ENCODE measurements at places on chromosomes 5 and 9.

- no peak for DNase-seq
Measured at GRCh38 chr5:120016717-120017382, 387.5 kb downstream of the FAM170A start.

DNA sequence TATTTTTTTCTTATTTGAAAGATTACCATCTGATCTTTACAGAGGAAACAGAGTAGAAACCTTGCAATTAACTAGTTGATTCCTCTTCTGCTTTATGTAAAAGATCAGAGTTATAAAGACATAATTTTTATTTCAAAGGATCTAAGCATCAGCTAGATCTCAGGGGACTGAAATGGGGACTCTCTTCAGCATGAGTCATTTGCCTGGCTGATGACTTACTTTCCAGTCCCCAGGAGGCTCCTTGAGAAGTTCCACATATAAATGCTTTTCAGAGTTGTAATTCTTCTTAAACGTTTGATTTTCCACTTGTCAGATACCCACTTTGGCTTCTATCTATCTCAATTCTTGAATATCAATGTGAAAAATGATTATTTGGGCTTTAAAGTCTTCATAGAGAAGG is 389.4 kb downstream of the RAB3C start:
- no peak for DNase-seq

DNA sequence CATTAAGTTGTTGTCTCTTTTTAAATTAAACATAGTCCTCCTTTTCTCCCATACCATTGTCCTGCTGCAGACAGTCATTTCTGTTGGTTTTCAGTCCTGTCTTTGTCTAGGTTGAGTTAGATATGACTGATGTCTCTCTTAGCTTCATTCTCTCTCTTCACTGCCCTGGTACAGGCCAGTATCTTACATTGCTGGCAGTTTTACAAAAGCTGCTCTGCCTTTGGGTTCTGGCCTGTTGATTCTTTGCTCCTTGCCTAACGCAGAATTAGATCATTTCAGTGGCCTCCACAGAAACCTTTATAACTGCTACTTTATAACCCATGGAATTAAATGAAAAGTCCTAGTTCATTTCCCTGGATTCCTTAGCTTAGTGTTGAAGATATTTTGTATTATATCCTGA is 33.7 kb downstream of the GPR21 start:
- no peak for DNase-seq

- DNase-seq: no peak
Measured at GRCh38 chr5:31157720-31158119, 35.8 kb upstream of the CDH6 start.

- no peak for DNase-seq
Measured at GRCh38 chr5:181120306-181120705, 10.7 kb downstream of the OR2V1 start.

DNA sequence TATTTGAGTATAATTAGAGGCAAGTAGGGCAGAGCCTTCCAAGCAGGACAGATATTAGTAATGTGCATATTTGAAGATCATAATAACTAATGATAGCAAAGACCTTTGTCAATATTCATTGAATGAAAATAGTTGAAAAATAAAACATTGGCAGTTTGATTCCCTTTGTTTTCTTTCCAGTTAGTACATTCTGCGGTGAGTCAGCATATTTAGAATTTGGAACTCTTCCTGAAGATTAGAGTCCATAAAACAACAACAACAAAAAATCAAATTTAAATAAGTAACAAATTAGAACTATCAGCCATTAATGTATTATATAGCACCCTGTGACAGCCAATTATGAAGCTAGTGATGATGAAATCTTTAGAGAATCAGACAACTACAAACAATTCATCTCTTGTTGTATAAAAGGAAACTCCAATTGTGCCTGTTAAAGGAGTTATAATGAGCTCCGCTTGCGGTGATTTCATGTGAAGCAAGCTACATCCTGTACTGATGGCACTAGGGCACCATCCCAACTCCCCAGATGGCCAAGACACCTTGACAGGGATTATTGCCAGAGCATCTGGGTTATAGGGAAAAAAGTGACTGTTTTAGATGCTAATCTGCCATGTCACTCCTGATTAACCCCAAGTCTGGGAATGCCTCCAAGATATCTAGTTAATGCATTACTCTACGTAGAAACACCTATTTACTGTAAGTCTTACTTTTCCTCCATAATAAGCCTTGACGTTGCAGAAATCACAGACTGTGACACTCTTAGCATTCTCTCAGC is 6.8 kb downstream of the IFNA8 start:
- DNase-seq: no peak

DNA sequence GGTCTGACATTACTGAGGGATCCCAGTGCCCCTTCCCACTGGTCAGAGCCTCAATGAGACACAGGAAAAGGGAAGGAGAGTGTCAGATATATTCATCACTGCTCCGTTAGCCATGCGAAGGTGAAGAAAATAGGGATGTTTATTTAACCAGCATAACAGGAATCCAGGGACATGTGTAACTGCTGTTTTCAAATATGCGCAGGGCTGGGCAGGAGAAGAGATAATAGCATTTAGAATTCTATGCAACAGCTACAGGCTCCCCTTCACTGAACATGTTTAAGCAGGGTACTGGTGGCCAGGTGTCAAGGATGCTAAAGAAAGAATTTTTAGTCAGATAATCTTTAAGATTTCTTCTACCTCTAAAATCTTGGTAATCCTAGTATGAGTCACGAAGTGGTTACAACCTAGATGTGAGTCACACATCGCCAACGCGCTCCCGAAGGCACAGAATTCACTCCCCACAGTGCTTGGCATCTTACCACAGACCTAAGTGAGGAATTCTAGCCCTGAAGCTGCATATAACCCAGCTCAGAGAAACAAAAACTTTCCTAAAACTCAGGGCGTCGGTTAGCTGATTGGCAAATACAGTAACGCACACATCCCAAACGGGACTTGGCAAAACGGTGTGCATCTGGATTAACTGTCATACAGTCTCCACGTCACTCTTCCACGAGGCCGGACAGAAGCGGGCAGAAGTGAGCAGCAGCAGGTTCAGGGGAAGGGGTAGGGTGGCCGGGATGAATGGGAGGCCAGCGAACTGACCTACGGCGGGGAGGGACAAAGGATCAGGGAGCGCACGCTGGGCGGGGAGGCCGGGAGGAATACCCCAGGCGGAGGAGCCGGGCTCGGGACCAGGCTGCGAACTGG is 1.1 kb downstream of the CTNNAL1 start:
- peak; percentile 67 for DNase-seq

GRCh38 chr5:174159327-174160114 is 114.0 kb downstream of the NSG2 start:
- no peak for DNase-seq

GRCh38 chr5:7904170-7904569 is 35.2 kb downstream of the MTRR start:
- no peak for DNase-seq

GRCh38 chr9:23254404-23255184 is 571.4 kb downstream of the ELAVL2 start:
- DNase-seq: no peak

DNA sequence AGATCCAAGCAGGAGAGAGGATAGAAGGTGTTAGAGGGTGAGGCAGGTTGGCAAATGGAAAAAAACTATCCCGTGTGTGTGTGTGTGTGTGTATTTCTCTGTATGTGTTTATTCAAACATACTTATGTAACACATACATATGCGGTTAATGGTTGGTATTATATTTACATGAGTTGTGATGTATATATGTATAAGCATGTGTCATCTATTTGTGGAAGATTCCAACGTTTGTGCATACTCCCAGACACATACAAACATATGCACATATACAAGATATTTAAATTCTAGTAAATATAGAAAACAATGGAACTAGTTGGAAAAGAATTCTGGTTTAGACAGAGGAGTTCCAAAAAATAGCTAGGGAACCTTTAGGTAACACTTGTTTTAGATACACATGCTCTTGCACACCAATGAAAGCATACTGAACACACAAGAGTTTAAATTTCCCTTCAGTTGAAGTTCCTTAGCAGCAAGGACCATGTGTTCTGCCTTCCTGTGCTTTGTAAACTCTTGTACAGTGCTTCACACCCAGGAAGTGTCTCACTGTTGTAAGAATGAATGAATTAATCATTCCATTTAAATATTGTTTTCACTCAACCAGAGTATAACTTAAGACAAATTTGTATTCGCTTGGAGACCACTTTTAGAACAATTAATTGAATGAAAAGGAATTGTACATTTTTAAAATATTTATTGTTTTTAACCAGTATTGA is 257.8 kb downstream of the FER start:
- no peak for DNase-seq

DNA sequence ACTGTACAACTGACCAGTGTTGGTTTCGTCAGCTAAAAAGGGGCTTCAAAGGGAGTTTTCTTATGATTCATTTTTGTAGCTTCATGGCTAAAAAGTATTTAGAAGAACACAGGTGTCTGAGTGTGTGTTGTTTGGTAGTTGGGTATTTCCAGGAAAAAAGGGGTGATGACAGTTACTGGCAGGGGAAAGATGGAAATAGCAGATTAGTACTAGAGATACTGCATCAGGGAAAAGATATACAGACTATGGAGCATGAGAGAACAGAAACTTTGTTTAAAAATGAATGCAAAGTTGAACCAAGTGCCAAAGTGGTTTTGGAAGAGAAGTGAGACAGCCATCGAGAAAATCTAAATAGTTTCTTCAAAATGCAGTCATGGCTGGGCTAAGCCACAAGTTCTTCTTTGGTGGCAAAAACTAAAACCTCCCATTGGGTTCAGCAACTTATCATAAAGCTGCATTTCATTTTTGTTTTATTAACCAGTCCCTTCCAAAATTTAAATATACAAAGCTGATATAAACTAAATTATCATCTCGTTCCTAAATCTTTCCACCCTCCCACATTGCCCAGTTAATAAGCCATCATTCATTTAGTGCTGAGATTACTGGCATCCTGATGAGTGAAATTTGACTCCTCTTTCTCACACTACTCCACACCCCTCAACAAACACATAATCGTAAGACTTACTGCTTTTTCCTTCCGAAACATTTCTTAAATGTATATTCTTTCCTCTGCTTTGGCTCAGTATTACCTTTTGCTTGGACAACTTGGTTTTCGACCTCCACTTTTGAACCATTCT is 33.5 kb downstream of the ELL2 start:
- no peak for DNase-seq

- DNase-seq: no peak
Measured at GRCh38 chr5:37660319-37660718, 179.5 kb downstream of the GDNF start.

- DNase-seq: no peak
Measured at GRCh38 chr5:143418140-143418866, 14.8 kb upstream of the NR3C1 start.

GRCh38 chr9:36289836-36290435 is 31.7 kb upstream of the GNE start:
- no peak for DNase-seq

- DNase-seq: no peak
Measured at GRCh38 chr9:69555802-69556201, 116.4 kb downstream of the APBA1 start.

- peak; percentile 27 for DNase-seq
Measured at GRCh38 chr5:139574641-139575312, 13.6 kb downstream of the UBE2D2 start.

GRCh38 chr5:109141222-109142200 is 268.3 kb downstream of the PJA2 start:
- no peak for DNase-seq

- no peak for DNase-seq
Measured at GRCh38 chr9:92719028-92719647, 45.5 kb downstream of the BICD2 start.

DNA sequence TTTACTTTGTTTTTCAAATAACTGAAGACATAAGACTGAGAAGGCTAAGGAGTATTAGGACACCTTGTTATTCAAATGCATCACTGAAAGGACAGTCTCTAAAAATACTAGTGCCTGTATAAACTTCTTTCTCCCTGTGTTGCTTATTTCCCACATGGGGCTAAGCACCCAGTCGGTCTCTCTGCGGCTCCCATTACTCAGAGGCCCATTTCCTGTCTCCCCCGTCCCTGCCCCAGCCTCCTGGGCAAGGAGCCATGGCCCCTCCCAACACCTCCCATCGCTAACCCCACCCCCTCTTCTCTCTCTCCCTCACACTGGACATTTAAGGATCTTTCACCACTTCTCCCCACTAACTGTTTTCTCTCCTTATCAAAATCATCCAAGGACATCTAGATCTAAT is 81.9 kb downstream of the EBF1 start:
- DNase-seq: peak; percentile 16

GRCh38 chr5:78077369-78078068 is 217.0 kb downstream of the AP3B1 start:
- DNase-seq: no peak

GRCh38 chr9:96486386-96487028 is 36.5 kb downstream of the HABP4 start:
- DNase-seq: no peak

DNA sequence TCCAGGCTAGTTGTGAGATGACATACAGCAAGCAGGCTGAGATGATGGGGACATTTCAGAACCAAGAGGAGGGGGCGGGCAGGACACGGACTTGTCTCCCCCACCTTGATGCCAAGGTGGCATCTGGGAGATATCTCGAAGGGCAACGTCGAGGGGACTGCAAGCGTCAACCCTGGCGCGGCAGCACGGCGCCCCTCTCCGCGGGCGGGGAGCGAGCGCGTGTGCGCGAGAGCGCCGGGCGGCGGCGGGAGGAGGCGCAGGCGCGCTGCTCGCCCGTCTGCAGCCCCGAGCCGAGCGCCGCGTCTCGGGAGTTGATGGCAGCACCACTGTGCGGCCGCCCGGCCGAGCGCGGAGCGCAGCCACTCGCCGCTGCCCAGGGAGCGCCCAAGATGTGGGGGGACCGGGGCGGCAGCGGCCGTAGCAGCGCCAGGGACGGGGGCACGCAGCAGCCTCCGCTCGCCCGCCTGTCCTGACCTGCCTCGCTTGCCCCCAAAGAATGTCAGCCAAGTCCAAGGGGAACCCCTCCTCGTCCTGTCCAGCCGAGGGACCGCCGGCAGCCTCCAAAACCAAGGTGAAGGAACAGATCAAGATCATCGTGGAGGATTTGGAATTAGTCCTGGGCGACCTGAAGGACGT is at the start of gene PRR16:
Gene PRR16, plus strand, starts transcription at position 310 of the 636 bp plus-strand sequence.
- no peak for DNase-seq

DNA sequence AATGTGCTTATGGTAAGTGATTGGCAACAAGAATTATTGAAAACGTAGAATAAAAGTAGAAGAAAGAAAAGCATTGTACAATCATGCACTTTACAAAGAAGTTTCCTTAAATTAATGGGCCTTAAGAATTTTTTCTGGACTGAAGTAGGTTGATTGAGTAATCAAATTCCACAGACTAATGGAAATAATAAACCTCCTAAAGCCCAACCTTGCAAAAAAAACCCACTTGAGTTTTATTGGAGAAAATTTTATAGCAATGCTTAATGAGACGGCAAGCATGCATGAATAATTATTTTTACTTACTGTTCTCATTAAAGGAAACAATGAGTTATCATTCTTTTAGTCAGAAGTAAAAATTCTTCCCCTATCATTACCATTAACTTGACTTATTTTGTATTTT is 676.1 kb upstream of the C9orf72 start:
- no peak for DNase-seq

DNA sequence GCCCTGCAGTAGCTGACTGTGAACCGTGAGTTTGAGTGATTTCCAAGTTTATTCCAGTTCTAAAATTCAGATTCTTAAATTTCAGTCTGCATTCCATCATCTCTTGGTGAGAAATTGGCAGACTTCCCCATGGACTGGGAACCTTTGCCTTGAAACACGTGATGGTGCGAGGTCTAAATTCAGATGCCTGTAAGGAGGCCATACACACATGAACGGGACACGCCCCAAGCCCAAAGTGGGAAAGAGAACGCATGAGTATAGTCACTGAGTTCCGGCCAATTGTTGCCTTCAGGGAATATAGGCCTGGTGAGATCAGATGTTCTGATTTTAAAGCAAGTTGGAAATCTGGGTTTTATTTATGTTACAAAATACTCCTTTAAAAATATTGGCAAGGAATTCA is 1084.4 kb upstream of the WWC1 start:
- DNase-seq: no peak

GRCh38 chr5:25029004-25029403 is 384.2 kb upstream of the CDH10 start:
- DNase-seq: no peak

Data from CD4-positive, alpha-beta T cell treated with Interleukin-17A for 4 hours (primary cell).